ENCODE measurements at places on chromosomes 1 and 21.

- no peak for DNase-seq
These were observed 25.9 kb downstream of the RHBG start for GRCh38 chr1:156394835-156395461.

GRCh38 chr1:232357416-232357815 lies 272.5 kb downstream of the SIPA1L2 start:
- DNase-seq = no peak

GRCh38 chr1:204203206-204203767 lies 7.0 kb upstream of the KISS1 start:
- no peak for DNase-seq

DNA sequence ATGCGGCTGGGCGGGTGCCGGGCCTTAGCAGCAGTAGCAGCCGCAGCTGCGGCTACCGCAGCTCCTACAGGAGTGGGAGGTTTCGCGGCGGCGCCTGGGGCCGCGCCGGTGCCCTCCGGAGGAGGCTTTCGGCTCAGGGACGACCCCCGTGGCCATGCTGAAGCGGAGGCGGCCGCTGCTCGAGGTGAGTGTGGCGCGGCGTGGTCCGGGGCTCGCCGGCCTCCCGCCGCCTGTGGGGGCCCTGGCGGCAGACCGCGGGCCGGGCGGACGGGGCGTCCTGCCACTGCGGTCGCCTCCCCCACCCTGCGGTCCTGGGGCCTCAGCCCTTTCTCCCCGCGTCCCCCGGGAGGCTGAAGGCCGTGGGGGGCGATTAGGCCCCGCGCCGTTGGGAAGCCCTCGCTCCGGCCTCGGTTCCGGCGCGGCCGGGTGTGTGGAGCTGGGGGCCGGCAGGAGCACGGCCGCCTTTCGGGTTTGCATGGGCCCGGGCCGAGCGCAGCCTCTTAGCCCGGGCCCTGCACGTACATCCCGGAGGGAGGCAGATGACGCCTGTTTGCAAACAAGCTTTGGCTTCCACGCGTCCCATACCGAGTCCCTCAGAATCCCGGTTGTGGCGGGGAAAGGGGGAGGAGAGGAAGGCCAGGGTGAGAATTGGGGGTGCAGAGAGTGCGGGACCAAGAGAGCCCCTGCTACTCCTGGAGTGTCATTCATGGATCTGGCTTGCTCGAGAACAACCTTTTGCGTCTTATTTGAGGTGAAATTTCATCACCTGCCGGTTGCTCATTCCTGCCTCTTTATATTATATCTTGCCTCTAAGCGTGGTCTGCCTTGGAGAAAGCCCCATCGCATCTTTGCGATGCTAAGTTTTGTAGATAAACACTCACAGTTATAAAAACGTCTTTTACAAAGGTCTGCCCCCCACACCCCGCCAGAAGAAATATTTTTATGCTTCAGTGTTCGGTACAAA lies 613 bp downstream of the ZFYVE9 start:
- DNase-seq = no peak

- no peak for DNase-seq
These were observed 171.4 kb downstream of the KIF26B start for GRCh38 chr1:245325922-245326795.

GRCh38 chr1:214413315-214413714 lies 132.4 kb downstream of the SMYD2 start:
- DNase-seq = no peak

GRCh38 chr1:21759182-21759581 lies 23.8 kb downstream of the USP48 start:
- DNase-seq = no peak

DNA sequence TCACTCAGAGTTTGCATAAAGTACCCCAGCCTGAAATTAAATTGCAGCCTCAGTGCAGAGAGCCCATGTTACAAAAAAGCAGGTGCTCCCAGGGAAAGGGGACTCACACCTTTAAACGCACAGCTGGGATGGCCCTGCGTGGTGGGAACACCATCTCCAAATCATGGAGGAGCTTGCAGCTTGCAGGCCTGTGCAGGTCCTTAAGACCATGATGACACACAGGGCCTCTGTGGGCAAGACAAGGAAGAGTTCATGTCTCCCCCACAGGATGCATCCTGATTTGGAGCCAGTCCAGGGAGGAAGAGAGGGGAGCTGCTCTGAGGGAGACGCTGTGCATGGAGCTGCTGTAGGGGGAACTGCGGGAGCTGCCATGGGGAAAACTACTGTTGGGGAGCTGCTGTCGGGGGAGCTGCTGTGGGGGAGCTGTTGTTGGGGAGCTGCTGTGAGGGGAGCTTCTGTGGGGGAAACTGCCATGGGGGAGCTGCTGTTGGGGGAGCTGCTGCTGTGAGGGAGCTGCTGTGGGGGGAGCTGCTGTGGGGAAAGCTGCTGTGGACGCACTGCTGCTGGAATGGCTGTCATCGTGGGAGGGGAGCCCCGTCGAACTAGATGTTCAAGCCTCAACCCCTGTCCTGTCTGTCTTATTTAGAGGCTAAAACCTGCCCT lies 113.9 kb downstream of the MATN1 start:
- DNase-seq = no peak

DNA sequence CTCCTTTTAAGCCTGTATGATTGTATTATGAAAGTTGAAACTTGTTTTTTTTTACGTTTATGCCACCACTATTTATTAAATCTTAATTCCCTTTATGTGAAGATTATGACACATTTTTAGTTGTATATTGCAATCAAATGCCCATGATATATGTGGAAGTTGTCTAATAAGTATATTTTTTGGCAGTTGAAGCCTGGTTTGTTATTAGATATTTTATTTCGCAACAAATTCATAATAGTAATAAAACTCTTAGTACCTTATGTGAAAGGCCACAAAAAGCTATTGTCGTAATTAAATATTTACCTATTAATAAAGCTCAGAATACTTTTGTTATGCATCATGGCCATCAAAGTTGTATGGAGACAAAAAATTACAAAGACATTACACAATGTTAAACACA lies 386.8 kb downstream of the NCAM2 start:
- no peak for DNase-seq

- peak; percentile 69 for DNase-seq
These were observed 36.2 kb upstream of the BTG2 start for GRCh38 chr1:203268901-203269653.

- DNase-seq = no peak
These were observed 271.7 kb downstream of the NPHP4 start for GRCh38 chr1:5720484-5720883.

- DNase-seq = no peak
These were observed 20.5 kb downstream of the SYT2 start for GRCh38 chr1:202689493-202690342.

DNA sequence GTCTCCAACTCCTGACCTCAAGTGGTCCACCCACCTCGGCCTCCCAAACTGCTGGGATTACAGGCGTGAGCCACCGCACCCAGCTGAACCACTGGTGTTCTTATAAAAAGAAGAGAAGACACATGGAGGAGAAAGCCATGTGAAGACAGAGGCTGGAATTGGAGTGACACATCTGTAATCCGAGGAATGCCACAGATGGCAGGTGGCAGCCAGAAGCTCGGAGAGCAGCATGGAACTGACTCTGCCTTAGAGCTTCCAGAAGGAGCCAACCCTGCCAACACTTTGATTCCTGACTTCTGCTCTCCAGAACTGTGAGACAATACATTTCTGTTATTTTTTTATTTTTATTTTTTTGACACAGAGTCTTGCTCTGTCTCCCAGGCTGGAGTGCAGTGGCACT lies 59.0 kb upstream of the ATP2B4 start:
- no peak for DNase-seq

- no peak for DNase-seq
These were observed 61.3 kb downstream of the DISP1 start for GRCh38 chr1:222876182-222876581.

- DNase-seq = peak; percentile 73
These were observed 46.4 kb upstream of the NBL1 start for GRCh38 chr1:19597496-19598309.

GRCh38 chr1:222529916-222530315 lies 18.0 kb downstream of the HHIPL2 start:
- no peak for DNase-seq

DNA sequence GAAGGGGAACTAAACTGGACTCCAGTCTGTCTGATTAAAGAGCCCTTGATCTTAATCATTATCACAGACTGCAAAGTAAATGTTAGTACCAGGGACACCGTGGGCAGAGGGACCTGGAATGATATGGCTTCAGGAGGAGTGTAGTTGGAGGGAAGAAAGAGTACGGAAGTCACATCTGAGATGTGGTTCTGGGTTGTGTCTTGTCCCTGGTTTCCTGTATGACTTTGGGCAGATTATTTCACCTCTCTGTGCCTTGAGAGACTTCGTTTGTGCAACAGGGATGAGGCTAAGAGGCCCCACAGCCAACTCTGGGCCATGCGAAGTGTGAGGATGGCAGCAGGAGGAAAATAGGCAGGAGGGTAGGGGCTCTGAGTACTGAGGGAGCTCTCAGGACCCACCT lies 76.1 kb upstream of the SLC2A1 start:
- no peak for DNase-seq

DNA sequence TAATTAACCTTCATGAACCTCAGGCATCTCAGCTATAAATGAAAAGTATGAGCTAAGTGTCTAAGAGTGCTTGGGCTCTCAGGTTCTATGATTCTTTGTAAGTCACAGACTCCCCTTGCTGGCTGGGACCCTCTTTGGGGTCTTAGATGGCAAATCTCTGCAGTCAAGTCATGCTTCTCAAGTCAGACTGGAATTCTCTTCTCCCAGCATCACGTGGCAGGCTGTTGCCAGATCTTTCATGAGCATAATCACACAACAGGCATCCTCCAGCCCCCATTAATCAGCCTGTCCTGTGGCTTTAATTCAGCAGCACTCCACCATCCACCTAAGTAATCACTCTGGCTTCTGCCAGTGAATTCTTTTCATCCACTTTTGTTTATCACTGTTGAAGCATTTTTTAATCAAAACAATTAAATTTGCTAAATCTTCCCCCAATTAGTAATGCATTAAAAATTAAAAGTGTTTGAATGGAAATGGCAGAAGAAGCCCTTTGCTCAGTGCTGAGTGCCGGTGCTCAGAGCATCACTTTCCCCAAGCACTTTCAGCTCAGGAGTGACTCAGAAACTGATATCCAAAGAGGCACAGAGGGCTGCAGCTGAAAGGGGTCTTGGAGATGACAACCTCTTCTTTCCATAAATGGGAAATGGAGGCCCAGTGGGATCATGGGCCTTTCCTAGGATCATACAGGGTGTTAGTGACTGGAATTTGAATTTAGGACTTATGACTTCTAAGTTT lies 50.2 kb downstream of the C8A start:
- DNase-seq = no peak

- DNase-seq = no peak
These were observed 404 bp upstream of the SCMH1 start for GRCh38 chr1:41242342-41243078.

DNA sequence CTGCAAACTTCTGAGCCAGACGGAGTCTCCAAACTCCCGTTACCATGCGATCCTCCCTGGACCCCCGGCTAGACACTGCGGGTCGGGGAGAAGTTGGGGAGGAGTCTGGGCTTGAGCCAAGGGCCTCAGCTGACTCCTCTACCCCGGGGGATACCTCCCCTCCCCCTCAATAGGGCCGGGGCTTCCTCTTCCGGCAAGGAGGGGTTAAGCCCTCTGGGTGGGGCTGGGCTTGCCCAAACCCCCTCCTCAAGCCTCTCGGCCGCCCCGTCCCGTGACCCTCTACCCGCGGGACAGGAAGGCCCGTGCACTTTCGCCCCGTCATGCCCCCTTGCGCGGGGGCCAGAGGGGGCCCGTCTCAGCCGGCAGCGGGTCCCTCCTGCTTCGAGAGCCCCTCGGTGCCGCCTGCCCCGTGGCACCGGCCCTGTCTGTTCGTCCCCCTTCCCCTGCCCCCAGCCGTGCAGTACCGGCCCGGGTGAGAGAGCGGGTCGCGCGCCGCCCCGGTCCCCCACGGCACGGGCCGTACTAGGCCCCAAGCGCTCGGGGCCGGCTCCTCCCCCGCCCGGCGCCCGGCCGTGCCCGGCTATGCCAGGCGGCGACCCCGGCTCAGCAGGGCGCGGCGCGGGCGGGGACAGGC lies 652 bp downstream of the ARL8A start:
- DNase-seq = no peak

GRCh38 chr1:24544239-24544638 lies 11.6 kb upstream of the NCMAP start:
- no peak for DNase-seq

GRCh38 chr1:225888898-225889601 lies at the start of gene LEFTY1:
Gene LEFTY1 (minus strand): TSS chr1:225889146. CDS start chr1:225889066, 80 bp downstream.
- no peak for DNase-seq

DNA sequence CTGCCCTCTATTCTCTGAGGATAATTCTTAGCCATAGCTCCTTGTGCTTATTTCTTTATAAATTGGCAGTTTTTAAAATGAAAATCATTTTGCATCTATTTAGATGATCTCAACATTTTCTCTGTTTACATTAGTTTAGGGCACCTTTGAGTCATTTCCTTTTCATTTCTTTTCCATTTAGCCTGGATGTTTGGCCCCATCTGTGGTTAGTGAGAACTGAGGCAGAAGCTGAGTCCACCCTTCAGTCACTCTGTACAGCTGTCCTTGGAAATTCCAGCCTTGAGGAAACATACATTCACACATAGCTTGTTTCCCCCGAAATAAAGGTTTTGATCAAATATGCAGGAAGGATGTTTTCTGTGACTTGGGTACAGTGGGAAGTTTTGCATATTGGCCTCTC lies 123.7 kb downstream of the NTNG1 start:
- DNase-seq = no peak

DNA sequence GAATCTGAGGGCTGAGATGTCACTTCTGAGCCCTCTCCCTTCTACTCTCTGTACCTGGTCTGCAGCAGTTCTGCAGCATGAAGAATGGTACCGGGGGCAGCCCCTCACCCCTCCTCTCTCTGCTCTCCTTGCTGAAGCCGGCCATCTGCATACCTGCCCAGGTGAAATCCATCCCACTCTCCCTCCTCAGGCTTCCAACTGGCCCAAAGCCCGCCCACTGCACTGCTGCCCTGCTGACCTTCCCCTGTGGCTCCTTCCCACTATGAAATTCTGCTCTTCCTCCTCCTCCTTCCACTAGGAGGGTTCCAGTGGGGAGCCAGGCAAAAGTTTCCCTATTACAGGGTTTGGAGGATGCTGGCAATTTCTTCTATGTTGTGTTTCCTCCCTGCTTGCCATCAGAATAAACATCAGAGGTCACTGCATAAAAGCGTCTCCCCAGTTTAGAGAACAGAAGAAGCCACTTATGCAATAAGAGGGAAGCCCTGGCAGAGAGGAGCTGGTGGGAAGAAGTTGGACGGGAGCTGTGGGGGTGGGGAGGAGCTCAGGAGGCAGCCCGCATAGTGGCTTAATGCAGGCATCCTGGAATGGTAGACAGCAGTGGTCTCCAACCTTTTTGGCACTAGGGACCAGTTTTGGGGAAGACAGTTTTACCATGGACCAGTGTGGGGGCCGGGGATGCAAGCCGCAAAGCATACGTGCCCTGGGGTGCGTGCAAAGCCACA lies 30.3 kb downstream of the TMCO4 start:
- no peak for DNase-seq

DNA sequence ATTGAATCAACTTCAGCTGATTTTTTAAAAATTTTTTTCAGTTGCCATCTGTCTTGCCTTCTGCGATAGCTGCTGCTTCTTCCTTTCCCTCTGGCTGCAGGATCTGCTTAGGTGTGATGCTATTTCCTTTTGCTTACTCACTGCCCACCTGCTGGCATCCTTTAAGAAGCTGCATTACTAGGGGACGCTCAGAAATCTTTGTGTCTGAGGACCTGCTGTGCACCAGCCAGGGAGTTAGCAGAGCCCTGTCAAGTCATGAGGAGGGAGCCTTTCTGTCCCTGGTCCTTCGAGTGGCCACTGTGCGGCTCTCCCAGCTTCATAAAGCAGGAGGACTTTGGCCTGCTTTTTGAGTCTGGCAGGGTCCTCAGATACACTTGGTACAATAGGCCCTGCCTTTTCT lies 327.8 kb downstream of the USH2A start:
- no peak for DNase-seq

- no peak for DNase-seq
These were observed 10.0 kb upstream of the FAM131C start for GRCh38 chr1:16083486-16083885.

GRCh38 chr1:160628799-160629263 lies 18.0 kb downstream of the SLAMF1 start:
- peak; percentile 60 for DNase-seq

Data from CD4-positive, alpha-beta T cell treated with Interferon alpha-2 for 1 hour (primary cell).